T-helper 17 cell (primary cell): ENCODE measurements at places on chromosomes 2 and 18.

- DNase-seq = no peak
Observed at GRCh38 chr2:158129037-158129436, 27.4 kb downstream of the UPP2 start.

GRCh38 chr18:36015629-36016028 is 43.1 kb downstream of the RMP24 start:
- DNase-seq = no peak

DNA sequence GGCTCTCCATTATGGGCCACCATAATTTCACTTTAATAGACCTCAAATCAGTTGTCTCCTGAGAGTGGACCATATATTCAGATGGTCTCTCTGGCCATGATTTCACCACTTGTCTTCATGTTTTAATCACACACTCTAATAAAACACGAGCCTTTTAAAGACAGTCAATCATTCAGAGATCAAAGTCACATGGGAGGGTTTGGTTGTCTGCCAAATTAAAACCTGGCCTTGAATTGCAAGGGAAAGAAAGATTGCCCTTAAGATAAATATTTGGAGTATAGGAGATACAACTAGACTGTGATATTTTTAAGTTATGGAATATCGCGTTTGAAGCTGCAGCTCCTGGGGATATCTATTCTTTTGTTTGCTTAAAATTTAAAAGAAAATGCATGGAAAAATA is 377.8 kb upstream of the DDX18 start:
- no peak for DNase-seq

DNA sequence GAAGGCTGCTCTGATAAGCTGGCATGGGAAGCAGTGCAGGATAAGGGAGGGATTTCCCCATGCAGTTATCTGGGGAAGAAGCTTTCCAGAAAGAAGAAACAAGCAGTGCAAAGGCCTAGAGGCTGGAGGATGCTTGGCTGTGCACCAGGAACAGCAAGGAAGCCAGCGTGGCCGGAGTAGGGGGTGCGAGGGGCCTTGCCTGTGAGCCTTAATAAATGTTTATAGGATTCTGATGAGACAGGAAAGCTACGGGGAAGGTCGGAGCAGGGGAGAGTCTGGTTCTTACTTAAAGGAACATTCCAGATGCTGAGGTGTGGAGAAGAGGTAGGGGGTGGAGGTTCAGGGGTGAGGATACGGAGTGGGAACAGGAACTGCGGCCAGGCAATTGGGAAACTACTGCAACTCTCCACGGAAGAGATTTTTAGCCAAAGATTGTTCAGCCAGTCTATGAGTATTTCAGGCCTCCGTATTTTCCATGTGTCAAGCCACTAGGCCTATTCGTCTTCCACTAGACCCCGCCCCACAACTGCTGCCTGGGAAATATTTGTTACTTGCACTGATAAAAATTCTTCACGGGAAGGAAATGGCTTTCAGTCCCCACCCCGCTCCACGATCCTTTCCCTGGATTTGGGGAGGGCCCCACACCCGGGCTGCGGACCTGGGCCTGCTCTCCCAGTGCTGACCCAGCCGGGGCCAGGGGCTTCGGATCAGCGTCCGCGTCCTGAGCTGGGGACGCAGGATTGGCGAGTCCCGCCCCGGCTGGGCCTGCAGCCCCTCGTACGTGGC is 516 bp downstream of the EIF2AK2 start:
- no peak for DNase-seq

DNA sequence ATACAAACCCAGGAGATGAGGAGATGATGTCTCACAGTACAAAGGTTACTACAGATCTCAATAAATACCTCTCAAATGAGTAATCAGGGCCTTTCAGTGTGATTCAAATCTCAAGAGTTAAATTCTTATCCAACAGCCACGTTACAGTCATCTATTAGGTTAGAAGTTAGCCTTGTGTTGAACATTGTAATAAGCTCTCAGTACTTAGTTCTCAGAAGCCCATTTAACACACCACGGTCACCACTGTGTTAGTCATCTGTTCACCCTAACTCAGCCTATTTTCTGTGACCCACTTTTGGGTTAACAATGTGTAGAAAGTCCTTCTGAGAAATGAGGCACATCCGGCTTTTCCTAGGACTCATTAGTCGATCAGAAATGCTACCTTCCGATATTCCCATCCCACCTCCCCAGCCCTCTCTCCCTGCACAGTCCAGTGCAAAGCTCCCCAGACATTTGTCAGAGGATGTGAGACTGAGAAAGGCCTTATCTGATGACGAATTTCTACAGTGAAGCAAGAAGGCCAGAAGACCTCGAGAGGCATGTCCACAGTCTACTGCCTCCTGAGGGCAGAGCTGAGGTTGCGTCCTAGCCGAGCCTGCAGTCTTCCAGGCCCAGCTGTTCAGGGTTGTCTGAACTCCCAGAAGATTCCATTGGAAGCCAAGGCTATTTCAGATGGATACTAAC is 92.6 kb downstream of the ACTR2 start:
- no peak for DNase-seq

- no peak for DNase-seq
Observed at GRCh38 chr2:235639885-235640284, 146.0 kb downstream of the AGAP1 start.

DNA sequence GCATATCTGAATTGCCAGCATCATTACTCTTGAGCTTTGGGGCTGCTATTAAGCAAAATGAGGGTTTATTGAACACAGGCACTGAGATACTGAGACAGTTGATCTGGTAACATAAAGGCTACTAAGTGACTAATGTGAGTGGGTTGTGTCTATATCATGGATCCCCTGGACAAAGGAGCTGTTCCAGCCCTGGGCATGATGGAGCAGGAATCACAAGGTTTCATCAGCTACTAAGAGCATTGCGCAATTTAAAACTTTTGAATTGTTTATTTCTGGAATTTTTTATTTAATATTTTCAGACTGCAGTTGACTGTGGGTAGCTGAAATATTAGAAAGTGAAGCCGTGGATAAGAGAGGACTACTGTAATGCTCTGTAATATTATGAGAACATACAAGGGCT is 73.5 kb downstream of the MGAT5 start:
- no peak for DNase-seq

GRCh38 chr18:25780105-25780504 is 310.3 kb downstream of the SS18 start:
- DNase-seq = no peak

DNA sequence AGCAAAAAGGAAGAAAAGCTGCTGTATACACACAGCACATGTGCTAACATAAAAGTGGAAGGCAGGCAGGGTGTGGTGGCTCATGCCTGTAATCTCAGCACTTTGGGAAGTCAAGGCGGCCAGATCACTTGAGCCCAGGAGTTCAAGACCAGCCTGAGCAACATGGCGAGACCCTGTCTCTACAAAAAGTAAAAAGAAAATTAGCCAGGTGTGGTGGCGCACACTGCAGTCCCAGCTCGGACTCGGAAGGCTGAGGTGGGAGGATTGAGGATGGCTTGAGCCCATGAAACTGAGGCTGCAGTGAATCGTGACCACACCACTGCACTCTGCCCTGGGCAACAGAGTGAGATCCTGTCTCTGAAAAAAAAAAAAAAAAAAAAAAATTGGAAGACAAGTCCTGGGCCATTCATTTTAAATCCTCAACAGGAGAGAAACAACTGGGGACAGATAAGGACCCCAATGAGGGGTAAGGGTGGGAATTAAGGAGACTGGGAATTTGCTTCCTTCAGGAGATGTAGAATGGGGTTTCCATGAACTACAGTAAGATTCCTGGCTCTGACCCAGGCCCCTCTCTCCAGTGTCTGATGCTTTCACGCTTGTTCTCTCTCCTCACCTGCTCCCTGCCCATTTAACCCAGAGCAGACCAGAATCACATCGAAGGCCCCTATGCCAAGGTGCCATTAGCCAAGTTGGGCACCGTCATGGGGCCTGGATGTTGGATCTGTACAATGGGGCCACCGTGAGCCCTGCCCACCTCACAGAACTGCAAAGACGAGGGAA is 29.6 kb downstream of the TNS1 start:
- DNase-seq = no peak

- DNase-seq = no peak
Observed at GRCh38 chr18:61901323-61901986, 8.6 kb upstream of the RNF152 start.

DNA sequence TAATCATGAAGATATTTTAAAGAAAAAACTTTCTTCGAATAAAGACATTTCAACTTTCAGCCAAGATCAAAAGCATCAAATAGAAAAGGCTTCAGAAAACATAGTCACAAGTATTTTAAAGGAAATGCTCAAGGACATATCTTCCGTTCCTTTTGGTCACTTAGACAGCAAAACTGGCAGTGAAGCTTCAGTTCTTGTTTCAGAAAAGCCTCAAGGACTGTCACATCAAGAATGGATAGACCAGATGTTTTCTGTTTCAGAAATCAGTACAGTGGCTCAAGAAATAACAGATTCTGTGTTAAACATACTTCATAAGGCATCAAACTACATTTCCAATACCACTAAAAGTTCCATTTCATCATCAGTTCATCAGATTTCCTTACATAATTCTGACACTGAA is 51.8 kb downstream of the FSIP2 start:
- DNase-seq = no peak

DNA sequence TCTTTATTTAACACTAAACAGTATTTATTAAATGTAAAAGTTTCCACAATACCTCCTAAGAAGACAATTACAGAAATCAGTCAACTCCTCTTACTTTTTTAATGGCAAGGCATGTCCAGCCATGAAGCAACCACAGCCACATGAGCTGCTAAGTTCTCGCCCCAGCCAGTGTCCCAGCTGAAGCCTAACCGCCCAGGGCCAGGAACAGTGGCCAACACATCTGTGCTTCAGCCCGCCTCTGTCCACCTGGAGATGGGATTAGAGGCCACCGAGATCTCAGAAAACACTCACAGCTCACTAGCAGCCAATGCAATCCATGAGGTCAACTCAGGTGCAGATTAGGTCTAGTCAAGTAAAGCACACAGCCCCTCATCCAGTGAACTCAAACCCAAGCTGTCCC is 40.2 kb downstream of the PID1 start:
- DNase-seq = no peak

DNA sequence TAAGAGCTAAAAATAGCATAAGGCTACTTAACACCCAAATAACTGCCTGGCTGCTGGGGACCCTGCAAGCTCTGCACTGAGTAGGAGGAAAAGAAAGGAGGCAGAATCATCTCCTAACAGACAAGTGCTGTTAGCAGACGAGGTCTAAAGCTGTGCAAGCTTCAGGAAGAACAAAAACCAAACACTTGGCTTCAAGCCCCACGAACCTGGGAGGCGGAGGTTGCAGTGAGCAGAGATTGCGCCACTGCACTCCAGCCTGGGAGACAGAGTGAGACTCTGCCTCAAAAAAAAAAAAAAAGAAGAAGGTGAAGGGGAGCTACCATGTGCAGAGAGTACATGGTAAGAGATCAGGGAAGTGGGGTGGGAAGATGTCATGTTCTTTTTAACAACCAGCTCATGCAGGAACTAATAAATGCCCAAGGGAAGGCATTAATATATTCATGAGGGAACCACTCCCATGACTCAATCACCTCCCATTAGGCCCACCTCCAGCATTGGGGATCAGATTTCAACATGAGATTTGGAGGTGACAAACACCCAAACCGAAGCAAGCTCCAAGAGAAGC is 28.8 kb upstream of the INO80C start:
- no peak for DNase-seq

GRCh38 chr2:46634905-46635304 is 155.5 kb downstream of the TMEM247 start:
- DNase-seq = no peak

DNA sequence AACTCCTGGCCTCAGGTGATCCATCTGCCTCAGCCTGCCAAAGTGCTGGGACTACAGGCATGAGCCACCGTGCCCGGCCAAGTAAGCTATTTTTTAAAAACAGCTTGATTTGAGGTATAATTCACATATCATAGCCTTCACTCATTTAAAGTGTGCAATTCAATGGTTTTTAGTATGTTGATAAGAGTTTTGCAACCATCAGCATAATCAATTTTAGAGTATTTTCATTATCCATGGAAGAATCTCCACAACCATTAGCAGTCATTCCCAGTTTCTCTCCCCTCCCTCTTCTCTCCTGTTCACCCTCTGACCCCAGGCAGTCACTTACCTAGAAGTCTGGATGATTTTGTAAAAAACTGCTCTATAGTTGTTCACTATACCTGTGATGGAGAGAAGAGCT is 4.7 kb upstream of the LYG2 start:
- DNase-seq = no peak

DNA sequence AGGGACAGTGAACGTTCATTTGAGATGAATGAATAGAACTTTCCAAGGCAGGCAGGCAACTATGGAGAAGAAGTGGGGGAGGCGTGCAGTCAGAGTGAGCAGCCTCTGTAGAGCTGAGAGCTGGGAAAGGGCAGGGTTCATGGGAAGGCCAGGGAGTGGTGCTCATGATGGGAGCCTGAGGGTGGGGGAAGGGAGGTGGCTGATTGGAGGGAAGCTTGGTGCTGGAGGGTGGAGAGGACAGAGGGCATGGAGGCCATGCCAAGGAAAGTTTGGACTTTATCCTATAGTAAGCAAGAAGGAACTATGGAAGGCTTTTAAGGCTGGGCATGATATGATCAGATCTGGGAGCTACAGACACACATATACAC is 47.6 kb upstream of the LGALSL start:
- DNase-seq = no peak

DNA sequence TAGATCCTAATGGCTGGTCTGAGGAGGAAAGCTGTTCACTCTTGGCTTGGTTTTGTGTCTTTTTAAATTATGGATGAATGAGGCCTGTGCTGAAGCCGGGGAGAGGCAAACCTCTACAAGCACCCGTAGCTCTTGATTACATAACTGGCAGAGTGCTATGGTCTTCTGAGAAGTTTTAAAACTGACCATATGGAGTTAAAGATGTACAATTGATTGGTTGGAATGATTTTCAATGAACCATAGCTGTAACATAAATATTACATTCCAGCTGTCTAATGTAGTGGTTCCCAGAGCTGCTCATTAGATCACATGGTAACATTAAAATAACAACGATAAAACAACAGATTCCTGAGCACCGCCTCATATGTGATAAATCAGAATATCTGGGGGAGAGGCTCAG is 71.1 kb upstream of the MAP4K3 start:
- DNase-seq = no peak

DNA sequence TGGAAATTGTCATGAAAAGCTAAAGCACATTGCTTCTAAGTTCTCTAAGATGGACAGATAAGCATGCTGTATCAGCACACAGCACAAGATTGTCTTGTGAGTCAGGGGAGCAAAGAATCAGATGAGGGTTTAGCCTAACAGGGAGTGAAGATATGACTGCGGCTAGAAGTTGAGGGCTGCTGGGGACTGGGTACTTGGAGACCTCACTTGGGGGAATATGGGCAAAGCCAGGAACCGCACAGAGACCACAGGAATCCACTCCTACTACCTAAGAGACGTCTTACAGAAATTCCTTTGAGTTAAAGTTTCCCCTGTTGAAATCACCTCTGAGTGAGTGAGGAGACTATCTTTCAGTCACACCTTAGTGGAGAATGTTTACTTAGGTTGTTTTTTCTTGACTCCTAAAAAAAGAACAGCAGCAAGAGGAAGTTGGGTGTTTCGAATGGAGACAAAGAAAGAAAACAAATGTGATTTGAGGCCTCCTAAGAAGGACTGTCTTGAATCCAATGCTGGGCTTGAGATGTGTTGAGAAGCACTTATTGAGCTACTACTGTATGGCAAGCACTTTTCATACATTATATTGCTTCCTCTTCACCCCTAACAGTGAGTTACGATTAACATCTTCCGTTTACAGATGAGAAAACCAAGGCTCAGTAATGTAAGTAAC is 100.7 kb downstream of the ANKRD44 start:
- DNase-seq = peak; percentile 58
